Kasumi-1 (cell line): ENCODE measurements at places on chromosomes 2 and 18.

DNA sequence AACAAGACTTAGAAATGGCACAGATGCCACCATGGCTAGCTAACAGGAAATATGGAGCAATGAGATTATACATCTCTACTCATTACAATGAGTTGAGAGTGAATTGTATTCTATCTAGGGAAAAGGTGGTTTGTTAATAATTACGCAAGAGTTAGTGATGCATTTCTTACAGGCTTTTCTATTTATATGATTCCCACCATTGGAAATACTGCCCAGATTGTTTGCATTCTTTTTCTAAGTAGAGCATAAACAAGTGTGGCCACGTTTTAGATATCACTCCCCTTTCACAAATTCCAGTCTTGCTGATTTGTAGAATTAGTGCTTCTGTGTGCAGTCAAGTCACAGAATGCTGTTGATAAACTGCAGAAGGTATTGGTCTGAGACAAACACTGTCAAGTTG, 56.6 kb downstream of the ZNF804A start:
- DNase-seq: no peak

DNA sequence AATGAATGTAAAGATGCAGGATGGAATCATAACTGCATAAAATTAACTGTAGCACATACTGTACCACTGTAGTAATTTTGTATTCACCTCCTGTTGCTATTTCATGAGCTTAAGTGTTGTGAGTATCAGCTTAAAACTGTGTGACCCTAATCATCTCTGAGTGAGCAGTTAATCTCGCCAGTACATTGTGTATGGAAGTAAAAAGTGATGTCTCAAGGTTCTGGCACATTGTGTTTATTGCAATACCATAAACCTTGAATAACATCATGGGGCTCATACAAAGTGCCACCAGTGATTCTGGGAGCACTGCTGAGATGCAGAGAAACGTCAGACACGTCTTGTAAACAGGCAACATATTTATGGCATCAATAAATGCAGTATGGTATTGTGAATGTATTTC, 124.5 kb downstream of the PMAIP1 start:
- no peak for DNase-seq

- DNase-seq: peak; percentile 7
Observed at GRCh38 chr2:107633580-107634147, 193.0 kb upstream of the RGPD4 start.

- DNase-seq: no peak
Observed at GRCh38 chr18:74501386-74501785, 5.2 kb downstream of the CNDP2 start.

GRCh38 chr18:10322435-10322834, 132.0 kb upstream of the APCDD1 start:
- DNase-seq: no peak

- no peak for DNase-seq
Observed at GRCh38 chr2:237091779-237092436, 6.2 kb downstream of the COPS8 start.

DNA sequence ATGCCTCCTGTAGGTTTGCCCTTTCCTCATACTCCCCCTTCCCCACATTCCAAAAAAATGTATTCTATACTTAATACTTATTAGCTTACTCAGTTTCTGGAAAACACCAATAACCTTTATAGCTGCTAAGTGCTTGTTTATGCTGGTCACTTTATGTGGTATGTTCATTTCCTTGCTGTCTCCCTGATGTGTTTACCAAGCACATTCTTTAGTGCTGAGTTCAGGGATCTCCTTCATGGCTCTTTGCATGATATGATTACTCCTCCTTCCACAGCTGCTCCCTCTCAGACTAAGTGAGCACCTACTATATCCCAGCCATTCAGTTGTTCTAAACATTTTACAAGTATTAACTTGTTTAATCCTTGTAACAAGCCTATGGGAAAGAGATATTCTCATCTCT, 698.3 kb upstream of the FANCL start:
- DNase-seq: no peak

- DNase-seq: no peak
Observed at GRCh38 chr2:189285349-189285748, 105.8 kb upstream of the COL5A2 start.

DNA sequence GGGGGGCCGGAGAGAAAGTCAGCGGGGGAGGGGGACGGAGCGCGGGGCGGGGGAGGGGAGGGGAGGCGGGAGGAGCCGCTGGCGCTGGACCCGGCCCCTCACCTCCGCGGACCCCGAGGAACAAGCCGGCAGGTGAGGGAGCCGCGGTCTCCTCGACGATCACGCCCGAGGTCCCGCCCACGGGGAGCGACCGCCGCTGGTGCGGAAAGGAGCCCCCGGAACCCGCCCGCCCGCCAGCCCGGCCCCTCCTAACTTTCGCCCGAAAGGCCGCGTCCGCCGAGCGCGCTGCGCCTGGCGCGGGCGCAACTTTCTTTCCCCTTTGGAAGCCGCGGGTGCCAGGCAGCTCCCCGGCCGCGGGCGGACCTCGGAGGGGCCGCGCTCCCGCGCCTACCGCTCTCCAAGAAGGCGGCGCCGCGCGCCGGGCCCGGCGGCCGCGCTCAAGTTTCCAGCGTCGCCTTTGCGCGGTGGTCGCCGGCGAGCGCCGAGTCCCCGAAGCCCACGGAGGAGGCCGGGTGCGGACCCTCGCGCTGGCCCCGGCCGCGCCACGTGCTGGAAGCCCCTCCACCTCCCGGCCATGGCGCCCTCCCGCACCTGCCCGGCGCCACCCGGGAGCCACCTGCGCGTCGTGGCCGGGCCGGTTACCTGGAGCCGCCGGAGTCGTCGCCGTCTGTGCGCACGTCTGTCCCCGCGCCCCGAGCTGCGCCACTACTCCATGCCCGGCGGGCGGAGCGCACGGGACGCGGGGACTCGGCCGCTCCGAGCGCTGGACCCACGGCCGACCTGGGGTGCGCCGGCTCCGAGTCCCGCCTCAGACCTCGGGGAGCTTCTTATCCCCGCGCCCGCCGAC, at the start of gene ALKAL2:
ALKAL2 (minus strand) TSS at position 181 of the 847 bp plus-strand sequence. CDS start 256 bp downstream, outside the sequence.
- no peak for DNase-seq

DNA sequence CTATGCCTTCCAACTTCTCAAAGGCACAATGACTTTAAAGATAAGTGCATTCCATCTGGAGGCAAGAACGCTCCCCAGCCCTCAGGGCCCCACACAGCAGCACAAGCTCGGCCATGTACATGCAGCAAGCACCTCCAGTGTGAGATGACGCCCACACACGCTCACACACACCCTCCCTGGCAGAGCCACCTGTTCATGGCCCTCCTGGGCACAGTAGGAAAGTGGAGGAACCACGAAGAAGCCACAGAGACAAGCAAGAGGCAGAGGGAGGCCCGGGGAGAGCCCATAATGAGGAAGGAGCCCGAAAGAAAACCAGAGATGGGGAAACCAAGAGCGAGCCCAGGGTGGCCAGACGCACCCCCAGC, 21.7 kb downstream of the BIN1 start:
- peak; percentile 75 for DNase-seq
